ENCODE measurements at places on chromosomes 16 and 17.

GRCh38 chr16:79137426-79137939, 463.1 kb downstream of the MAF start:
- DNase-seq, result no peak

DNA sequence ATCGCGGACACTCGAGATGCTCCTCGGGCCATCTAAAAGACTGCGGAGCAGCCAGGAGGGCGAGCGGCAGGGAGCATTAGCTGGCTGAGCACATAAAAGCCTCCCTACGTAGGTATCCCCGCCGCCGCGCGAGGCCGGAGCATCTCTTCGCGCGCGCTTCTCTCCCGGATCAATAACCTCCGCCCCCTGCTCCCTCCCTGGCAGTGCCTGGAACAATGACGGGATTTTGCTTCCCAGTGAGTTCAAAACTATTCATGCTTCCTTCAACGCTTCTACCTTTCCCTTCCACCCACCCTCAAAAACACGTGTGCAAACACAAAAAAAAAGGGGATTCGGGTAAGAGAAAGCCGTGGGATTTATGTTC, 984 bp downstream of the CENPV start:
- DNase-seq, result peak; percentile 11

DNA sequence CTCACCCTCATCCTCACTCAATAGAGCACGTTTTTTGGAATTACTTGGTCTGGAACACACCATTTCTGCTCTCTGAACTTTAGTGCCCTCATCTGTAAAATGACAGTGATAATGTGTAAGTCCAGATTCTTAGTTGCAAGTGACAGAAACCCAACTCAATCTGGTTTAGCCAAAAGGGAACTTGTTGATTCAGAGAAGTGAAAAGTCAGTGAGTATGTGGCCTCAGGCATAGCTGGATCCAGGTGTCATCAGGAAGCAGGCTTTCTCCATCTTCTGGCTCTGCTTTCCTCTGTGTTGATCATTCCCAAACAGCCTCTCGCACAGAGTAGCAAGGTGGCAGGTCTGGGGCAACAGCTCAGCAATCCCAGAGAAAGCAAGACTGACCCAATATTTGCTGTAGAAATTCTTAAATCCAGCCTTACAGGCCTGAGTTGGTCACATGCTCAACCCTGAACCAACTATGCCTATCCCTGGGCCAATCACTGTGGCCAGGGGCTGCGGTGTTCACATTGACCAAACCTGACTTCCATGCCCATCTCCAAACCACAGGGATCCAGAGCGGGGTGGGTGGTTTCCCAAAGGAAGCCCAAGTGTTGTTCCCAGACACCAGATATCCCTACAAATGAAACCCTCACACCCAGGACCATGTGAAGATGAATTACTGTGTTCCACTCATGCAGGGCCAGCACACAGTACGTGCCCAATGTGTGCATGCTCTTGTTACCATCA, 23.3 kb upstream of the ALKBH5 start:
- no peak for DNase-seq

GRCh38 chr17:80018917-80019651, 16.6 kb downstream of the TBC1D16 start:
- DNase-seq, result no peak

DNA sequence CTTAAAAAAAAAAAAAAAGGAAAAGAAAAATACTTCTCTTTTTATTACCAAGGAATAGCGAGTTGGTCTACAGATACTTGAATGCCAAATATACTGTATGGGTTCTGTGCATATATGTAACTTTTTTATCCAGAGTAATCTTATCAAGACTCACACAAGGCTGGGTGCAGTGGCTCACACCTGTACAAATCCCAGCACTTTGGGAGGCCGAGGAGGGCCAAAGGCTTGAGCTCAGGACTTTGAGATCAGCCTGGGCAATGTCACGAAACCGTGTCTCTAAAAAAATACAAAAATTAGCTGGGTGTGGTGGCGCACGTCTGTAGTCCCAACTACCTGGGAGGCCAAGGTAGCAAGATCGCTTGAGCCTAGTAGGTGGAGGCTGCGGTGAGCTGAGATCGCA, 137.4 kb upstream of the TMEM97 start:
- DNase-seq, result no peak

GRCh38 chr16:2686912-2687507, 4.7 kb downstream of the KCTD5 start:
- DNase-seq, result no peak

- DNase-seq, result no peak
Measured at GRCh38 chr16:23710504-23710903, 2.5 kb downstream of the ERN2 start.

GRCh38 chr16:79542237-79542774, 58.2 kb downstream of the MAF start:
- DNase-seq, result no peak

GRCh38 chr17:70327723-70328122, 158.4 kb downstream of the KCNJ2 start:
- no peak for DNase-seq

DNA sequence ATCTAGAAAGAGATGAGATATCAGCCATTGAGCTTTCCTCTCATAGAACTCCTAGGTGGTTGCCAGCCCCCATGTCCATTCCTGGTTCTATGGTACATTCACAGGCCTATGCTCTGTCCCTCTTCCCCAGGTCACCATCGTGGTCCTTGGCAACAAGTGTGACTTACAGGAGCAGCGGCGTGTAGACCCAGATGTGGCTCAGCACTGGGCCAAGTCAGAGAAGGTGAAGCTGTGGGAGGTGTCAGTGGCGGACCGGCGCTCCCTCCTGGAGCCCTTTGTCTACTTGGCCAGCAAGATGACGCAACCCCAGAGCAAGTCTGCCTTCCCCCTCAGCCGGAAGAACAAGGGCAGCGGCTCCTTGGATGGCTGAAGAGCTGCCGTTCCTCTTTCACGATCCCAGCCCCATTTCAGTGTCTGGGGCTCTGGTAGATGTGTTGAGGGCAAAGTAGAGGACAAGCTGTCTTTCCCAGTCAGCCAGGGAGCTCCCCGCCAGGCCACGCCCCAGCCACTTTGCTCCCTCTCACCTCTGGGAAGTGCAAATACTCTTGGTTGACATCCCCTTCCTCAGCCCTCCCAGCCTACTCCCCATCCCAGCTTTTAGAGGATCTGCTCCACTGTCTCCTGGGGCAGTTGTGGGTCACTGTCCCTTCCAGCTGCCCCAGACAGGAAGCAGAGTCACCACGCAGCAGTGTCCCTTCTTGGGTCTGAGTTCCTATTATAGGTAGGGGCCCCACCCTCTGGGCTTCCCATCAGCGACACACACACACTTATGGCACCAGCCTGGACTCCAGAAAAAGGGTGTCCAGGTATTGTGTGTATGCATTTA, 3.8 kb downstream of the NKIRAS2 start:
- peak; percentile 15 for DNase-seq

Measured in CD4-positive, alpha-beta T cell treated with Interleukin-12 subunit alpha and Interleukin-12 subunit beta, for 1 hour (primary cell).